ENCODE measurements at places on chromosomes 5 and 9.

GRCh38 chr9:117104206-117104605, 310.7 kb downstream of the ASTN2 start:
- DNase-seq = no peak

DNA sequence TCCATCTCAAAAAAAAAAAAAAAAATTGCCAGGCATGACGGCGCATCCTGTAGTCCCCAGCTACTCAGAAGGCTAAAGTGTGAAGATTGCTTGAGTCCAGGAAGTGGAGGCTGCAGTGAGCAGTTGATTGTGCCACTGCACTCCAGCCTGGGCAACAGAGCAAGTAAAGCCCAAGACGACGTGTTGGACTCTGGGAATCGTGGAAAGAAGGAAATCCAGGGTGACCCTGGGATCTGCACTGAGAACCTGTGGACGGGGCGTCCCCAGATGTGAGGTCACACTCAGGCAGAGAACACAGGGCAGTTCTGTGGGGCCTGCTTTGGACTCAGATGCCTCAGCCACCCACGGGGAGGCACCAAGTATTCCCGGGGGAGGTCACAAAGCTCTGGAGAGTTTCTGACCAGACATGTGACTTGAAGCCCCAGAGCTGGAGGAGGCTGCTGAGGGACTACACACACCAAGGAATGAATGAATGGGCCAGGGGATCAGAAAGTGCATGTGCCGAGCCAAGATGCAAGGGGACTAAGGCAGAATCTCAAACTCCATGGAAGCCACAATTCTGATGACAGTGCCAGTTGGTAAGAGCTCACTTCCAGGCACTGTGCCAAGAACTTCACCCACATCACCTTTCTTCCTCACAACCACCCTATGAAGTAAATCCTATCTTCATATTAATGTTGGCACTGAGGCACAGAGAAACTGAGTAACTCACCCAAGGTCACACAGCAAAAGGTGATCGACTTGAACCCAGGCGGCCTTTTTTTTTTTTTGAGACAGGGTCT, 12.9 kb downstream of the DYNC2I2 start:
- no peak for DNase-seq

DNA sequence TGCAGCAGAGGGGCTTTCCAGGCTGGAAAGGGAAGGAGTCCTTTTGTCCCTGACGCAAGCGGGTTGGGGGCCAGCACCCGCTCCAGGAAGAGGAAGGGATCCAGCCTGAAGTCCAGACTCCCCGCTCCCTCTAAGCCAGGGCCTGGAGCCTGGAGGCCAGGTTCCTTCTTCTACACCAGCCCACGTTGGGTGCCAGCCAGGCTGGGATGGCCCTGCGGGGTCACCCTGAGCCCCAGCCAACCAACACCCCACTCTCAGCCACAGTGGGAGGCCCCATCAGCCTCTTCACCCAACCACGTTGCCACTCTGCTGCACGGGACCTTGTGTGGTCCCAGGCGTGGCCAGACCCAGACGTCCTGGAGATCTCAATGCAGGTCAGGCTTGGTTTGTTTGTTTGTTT, 970 bp upstream of the FUT7 start:
- no peak for DNase-seq

- no peak for DNase-seq
Observed at GRCh38 chr9:92704528-92704927, 34.6 kb upstream of the IPPK start.

- no peak for DNase-seq
Observed at GRCh38 chr9:124437086-124437485, 13.2 kb upstream of the ADGRD2 start.

GRCh38 chr5:53337827-53338226, 142.6 kb upstream of the FST start:
- DNase-seq = no peak

GRCh38 chr5:96717874-96718273, 55.7 kb downstream of the CAST start:
- no peak for DNase-seq

GRCh38 chr9:119959846-119960545, 590.8 kb upstream of the BRINP1 start:
- no peak for DNase-seq

- no peak for DNase-seq
Observed at GRCh38 chr9:74777136-74777879, 110.4 kb downstream of the TRPM6 start.

DNA sequence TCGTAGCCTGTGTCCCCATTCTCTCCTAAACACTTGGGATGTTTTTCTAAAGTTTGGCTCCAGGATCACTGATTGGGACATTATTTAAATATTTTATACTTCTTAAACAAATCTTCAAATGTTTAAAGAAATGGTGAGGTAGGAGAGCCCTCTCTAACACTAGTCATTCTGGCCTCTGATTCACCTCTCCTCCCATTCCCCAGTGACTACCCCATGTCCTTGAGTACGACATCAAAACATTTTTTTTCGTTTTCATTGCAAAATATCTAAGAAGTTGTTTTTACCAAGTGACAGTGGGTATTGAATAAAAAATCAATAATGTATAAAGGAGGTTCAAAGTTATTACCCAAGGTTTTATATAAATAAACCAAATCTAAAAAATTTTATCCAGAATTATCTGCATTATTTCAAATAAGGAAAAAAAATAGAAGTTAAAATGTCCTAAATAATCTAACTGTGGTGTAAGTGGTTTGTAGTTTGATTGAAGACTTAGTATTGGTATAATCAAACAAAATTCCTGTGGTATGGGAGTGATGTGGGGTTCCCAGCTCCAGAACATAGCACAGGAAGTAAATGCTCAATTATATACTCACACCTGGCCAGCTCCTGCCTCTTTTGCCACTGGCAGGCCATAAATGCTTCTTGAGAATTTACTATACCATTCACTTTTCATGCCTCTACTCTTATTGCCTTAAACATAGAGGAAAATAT, 51.1 kb downstream of the MAST4 start:
- no peak for DNase-seq

GRCh38 chr5:56233230-56233629, at the start of gene ANKRD55:
Gene ANKRD55 (minus strand): TSS chr5:56233330. CDS start chr5:56232913, 417 bp downstream.
- peak; percentile 13 for DNase-seq

DNA sequence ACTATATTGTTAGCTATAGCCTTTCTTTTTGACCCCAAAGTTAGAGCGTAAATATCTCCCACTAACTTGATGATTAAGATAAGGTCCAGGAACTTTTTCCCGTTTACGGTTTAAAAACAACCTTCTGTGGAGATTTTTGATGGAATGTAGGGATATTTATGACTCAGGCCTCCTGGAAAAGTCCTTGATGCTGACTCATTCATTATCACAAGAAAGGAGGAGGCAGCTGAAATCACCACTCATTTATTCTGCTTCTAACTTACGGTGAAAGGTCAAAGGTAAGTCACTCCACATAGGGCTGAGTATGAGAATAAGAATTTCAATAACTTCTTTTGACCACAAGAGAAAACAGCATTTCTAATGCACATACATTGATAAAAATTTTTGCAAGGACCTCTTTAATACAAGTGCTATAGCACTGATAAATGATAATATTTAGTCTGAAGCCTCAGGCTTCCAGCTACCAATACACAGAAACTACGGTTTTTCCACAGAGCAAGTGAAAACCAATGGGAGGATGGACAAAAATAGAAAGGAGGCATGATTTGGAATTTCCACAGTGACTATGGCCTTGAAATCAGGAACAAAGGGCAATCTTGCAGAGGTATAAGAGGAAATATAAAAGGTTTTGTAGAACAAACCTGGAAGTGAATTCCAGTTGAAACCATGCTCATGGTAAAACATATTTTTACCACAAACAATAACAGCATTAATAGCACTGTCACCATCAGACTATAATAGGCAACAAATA, 146.5 kb downstream of the PPP2R2B start:
- no peak for DNase-seq

DNA sequence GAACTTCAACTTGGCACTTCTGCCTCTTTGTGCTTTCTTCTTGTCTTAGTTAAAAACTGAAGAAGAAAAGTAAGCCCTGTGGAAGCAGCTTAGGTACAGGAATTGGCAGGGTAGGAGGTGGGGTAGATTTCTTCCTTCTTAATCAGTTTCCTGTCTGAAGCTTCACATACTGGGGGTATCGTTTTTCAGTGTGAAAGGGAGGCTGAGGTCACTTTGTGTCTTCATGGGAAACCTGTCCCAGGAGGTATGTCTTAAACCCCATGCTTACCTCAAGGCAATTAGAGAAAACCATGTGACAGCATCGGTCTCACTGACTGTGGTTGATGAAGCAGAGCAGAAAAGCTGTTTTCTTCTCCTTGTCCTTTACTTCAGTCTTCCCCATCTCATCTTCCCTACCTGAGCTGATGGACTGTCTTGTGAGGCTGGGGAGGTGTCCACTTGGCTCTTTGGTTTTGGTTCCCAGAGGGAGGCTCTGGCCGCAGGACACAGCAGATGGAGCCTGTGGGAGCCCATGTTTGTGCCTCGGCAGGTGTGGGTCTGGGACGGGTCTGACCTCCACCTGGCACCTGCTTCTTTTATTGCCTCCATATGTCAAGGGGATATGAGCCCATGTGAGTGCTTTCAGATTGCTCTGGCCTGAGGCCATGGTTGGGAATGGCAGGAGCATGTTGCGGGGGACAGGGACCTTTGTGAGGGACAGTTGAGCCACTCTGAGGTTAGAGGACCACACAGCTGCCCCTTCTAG, 47.0 kb downstream of the SH3GL2 start:
- DNase-seq = no peak

All from NCI-H187 treated with DMSO at 0.1 percent for 48 hours (cell line).